ENCODE measurements at places on chromosomes 7 and 10.

DNA sequence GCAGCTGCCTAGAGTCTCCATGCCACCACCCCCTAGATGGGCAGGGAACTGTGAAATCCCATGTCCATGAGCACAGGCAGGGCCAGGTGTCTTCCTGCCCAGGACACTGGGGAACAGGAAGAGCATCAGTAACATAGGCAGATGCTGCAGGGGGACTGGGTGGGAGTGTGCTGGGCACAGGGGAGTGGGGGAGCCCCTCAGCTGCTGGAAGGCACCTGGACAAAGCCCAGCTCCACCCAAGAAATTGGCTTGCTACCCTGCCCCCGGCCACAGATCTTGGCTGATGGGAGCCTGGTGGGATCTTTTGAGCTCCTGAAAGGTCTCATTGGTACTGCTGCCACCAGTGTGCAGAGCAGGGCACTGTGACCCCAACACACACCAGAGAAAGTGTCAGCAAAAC, 66.7 kb downstream of the TCERG1L start:
- no peak for DNase-seq

GRCh38 chr7:76268376-76268775, 34.1 kb upstream of the HSPB1 start:
- no peak for DNase-seq

GRCh38 chr7:134427896-134428295, 31.0 kb downstream of the AKR1B1 start:
- DNase-seq = no peak

DNA sequence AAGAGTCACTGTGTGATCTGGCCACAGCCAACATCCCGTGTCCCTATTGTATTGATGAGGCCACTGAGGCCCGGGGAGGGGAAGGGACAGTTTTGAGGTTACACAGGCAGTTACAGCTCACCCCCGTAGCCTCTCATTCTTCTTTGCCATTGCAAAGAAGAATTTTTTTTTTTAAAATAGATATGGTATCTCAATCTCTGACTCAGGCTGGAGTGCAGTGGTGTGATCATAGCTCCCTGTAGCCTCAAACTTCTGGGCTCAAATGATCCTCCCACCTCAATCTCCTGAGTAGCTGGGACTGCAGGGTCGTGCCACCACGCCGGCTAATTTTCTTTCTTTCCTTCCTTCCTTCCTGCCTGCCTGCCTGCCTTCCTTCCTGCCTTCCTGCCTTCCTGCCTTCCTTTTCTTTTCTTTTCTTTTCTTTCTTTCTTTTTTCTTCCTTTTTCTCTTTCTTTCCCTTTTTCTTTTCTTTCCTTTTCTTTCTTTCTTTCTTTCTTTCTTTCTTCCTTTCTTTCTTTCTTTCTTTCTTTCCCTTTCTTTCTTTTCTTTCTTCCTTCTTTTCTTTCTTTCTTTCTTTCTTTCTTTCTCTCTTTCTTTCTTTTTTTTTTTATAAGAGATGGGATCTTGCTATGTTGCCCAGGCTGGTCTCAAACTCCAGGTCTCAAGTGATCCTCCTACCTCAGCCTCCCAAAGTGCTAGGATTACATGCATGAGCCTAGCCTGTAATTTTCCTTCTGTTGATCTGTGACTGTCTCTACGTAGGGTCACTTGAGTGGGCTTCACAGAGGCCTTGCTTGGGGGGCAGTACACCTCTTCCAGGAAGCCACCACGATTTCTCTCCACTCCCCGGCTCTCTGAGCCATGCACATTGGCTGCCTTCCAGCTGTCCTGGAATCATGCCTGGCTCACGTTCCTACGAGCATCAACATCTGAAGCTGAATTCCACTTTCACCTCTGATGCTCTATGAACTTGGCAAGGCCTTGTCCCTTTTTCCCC, 31.3 kb downstream of the TMEM270 start:
- DNase-seq = no peak

GRCh38 chr10:89330537-89331212, 2.9 kb downstream of the IFIT3 start:
- no peak for DNase-seq

DNA sequence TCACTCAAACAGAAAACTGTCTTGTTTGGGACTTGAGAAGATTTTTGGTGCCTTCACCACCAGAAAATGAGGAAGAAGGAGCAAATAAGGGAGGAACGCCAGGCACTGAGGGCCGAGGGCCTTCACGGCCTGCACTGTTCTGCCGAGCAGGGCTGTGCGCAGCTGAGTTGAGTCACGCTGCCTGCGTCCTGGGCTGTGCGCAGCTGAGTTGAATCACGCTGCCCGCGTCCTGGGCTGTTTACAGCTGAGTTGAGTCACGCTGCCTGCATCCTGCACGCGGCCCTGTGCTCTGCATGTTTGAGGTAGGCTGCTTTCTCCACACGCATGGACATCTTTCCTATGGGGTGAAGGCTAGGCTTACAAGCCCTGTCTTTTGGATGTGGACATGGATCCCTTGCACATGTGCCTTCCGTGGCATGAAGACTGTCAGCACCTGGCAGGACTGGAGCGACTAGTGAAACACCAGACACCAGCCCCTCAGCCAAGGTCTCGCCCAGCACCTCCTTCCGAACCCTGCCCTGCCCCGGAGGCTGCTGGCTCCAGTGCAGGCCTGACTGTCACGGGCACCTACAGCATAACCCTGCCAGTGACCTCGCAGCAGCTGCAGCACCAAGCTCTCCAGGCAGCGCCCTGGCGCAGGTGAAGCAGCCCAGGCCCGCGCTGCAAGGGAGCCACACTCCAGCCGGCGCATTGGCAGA, 96.7 kb downstream of the HTR5A start:
- DNase-seq = peak; percentile 40

DNA sequence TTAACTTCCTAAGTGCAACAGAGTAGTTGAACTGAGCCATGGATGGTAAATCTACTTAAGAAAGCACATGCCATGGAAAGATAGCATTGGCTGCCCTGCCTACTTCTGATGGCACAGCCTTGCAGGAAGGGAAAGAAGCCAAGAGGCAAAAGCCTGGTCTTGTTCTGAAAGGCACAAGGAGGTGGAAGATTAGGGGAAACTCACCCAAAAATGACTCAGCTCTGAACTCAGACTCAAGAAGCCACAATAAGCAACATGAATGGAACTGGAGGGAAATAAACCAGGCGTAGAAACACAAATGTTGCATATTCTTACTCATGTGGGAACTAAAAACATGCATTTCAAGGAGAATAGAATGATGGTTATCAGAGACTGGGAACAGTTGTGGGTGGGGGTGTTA, 20.8 kb upstream of the ALOX5 start:
- no peak for DNase-seq

DNA sequence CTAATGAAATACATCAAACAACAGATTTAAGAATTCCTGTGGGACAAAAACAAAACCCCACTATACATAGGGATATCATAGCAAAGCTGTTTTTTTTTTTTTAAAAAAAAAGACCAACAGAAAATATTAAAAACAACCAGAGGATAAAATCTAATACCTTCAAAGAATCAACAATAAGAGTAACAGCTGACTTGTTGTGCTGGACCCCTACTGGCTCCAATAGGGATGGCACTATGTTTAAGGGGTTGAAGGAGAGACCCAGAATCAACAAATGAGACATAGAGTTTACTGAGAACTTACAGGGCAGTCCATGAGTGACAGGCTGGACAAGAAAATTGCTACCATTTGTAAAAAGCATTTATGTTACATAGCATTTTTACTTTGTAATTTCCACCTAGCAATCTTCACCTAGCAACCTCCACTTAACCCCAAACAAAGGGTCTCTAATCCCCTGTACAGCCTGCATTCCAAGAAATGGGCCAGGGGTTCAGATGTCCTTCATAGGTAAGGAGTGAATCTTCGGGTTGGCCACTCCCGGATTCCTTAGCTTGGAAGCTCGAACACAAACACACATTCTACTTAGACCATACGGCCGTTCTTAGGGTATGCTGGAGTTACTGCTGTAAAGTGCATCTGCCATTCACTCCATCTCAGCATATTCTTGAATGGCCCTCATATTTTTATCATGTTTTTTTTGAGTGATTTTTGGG, 25.8 kb downstream of the ASZ1 start:
- no peak for DNase-seq

GRCh38 chr10:130190055-130190736, 54.0 kb downstream of the GLRX3 start:
- peak; percentile 93 for DNase-seq

DNA sequence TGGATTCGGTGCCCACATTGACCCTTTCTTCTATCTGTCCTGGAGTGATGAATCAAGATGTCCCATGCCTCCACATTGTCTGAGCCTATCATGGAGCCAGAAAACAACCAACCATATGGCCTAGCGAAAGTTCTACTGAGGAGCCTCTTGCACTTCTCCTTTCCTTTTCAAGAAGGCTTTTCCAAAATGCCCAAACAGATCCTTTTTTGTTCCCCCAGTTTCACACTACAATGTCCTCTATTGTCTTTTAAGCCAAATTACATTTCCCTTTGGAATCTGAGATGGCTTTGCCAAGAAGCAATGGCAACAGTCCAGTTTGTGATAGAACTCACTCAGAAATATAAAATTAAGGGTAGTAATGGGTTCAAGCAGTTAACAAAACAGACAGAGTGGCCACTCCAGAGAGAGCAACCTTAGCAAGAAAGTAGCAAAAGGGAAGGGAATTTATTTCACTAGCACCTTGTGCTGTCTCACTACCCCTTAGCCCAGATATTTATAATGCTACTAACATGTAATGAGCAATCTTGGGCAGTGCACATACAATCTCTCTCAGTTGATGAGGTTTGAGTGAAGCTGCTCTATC, 194.6 kb upstream of the PDE1C start:
- no peak for DNase-seq

DNA sequence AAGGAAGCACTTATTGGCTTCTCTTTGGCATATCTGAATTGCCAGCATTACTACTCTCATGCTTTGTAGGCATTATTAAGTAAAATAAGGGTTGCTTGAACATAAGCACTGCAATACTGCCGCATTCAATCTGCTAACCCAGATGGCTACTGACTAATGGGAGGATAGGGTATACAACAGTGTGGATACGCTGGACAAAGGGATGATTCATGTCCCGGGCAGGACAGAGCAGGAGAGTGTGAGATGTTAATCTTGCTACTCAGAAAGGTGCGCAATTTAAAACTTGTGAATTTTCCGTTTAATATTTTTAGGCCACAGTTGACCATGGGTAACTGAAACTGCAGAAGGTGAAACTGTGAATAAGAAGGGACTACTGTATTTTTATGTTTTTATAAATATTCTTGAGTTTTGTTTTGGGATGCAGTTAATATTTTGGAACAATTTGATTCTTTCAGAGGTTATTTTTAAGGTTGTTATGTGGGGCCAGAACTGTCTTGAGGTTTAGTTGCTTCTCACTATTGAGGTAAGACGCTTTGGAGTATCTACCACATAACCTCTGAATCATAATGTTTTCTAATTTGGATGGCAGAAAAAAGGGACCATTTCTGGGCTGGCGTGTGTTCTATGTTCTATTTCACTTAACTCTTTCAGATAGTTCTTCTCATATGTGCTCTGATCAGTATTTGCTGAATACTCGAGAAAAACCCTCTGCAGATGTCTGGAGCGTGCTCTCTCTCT, 75.7 kb upstream of the SYPL1 start:
- DNase-seq = no peak

DNA sequence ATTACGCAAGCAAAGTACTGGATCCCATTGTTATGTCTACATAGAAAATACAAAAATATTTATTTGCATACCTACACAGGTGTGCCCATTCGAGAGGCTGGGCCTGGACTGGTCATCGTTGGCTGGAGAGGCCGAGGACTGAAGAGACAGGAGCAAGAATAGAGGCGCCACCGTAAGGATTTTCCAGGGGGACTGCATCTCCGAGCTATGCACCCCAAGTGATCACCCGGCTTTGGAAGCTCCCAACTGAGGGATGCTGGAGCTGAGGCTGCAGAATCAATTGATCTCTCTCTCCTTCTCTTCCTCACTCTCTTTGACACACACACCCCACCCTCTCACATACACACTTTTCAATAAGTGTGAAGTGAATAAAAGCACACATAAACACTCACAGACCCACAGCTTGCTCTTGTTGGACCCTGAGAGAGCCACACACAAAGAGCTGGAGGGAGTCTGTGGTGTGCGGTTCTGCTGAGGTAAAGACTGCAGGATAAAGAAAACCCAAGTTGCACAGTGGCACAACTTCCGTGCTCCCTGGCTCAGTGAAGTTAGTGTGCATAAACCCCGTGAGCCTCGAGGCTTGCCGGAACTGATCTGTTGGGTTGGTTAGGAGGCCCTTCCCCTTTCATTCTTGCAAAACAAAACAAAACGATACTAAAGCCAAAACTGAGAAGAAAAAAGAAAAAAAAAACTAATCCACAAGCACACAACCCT, at the start of gene AOAH:
Gene AOAH (minus strand): TSS at position 544 of the 714 bp plus-strand sequence. CDS start 346 bp downstream, at position 198.
- DNase-seq = peak; percentile 24

DNA sequence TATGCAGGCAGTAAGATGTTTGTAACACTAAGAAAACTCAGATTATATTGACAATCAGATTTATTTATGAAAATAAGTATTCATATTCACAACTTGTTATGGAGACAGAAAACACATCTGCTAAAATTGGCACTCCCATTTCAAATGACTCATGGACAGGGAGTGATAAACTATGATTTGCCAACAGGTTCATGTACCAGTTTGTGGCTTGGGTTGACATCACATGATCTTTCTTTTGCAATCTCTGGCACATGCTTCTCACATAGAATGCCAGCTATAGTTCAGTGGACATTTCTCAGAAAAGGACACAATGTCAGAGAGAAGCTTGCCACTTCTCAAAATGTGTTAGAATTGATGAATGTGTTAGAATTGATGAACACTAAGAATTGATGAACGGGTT, 663.2 kb upstream of the ANKRD30A start:
- no peak for DNase-seq

DNA sequence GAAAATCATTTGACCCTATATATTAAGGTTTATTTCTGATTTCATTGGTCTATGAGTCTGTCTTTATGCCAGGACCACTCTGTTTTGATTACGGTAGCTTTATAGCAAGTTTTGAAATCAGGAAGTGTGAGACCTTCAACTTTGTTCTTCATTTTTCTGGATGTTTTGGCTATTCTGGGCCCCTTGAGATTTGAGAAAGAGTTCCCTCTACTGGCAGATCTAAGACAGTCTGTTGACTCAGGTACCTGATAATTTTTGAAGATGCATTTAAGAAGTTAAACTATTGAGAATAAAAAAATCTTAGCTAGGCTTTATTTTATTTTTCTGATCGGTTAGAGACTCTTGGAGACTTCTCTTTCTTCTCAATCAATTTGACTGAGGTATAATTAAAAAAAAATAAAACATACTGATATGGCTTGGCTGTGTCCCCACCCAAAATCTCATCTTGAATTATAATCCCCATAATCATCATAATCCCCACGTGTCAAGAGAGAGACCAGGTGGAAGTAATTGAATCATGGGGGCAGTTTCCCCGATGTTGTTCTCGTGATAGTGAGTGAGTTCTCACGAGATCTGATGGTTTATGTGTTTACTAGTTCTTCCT, 209.2 kb downstream of the SNX10 start:
- no peak for DNase-seq
